ENCODE measurements at places on chromosomes 7 and 10. TPM values are rescaled to one million over a fixed set of nuclear protein-coding genes. Genes with fewer than 3 reads are reported as not detected.

Gene BZW2
- total RNA-seq, result 76.2 TPM

Gene ARL4A
- 69.5 TPM for total RNA-seq

Gene FAM131B
- 0.31 TPM for total RNA-seq

Gene CTBP2
- 103 TPM for total RNA-seq

Gene H2BK1
- total RNA-seq, result not detected

Gene PNLIPRP2
- not detected for total RNA-seq

Gene SLC26A4
- 2.2 TPM for total RNA-seq

Gene TOMM7
- 296 TPM for total RNA-seq

Gene NOS3
- 29.4 TPM for total RNA-seq

Gene ATP5F1C
- 227 TPM for total RNA-seq

Gene PSMC2
- 132 TPM for total RNA-seq

Gene PRPS1L1
- not detected for total RNA-seq

Gene FAM180A
- 8.5 TPM for total RNA-seq

Gene SPAM1
- not detected for total RNA-seq

Gene LUC7L2
- 61.5 TPM for total RNA-seq

Gene TMEM270
- total RNA-seq, result not detected

Gene ADAM22
- 1.1 TPM for total RNA-seq

Gene NEURL1
- total RNA-seq, result 0.27 TPM

Gene CALML5
- total RNA-seq, result not detected

Gene ADIRF
- total RNA-seq, result 408 TPM

Gene IFIT2
- total RNA-seq, result 4.2 TPM

Gene ABCB4
- 0.77 TPM for total RNA-seq

Gene THAP5
- 31.4 TPM for total RNA-seq

Gene IKZF1
- 6.7 TPM for total RNA-seq

Gene OR6V1
- not detected for total RNA-seq

Gene ANLN
- 16.9 TPM for total RNA-seq

Gene SERPINE1
- total RNA-seq, result 11.0 TPM

Gene MXI1
- total RNA-seq, result 279 TPM

Gene TRIM74
- total RNA-seq, result not detected

Gene ATE1
- 32.4 TPM for total RNA-seq

Gene PRSS1
- total RNA-seq, result not detected

Gene GIMAP2
- 14.9 TPM for total RNA-seq

Gene COL13A1
- total RNA-seq, result 3.9 TPM

Gene TRPV6
- total RNA-seq, result not detected

Gene GDF2
- total RNA-seq, result not detected

Gene SHTN1
- total RNA-seq, result 7.7 TPM

Gene GHRHR
- not detected for total RNA-seq

Gene BEND7
- 25.9 TPM for total RNA-seq

Measured in gastroesophageal sphincter (tissue), 4 donors.